Effector CD4-positive, alpha-beta T cell (primary cell): ENCODE measurements at places on chromosomes 4 and X.

GRCh38 chrX:123860983-123861382, 1.1 kb downstream of the XIAP start:
- no peak for DNase-seq

- no peak for DNase-seq
Observed at GRCh38 chr4:94267037-94267436, 59.4 kb downstream of the SMARCAD1 start.

DNA sequence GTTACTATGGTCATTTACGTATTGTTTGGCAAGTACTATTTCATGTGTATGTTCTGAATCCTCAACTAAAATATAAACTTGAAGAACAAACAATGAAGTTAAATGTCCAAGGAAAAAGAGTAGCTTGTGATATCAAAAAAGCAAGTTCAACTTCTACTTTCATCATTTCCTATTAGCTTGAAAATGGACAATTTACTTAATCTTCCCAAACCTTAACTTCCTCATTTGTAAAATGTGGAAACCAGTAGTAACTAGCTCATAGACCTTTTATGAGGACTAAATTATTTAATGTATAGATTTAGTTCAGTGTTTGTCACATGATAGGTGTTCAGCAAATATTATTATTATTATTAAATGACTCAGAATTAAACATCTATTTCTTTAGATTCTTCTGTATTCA, 276.8 kb upstream of the TET2 start:
- no peak for DNase-seq

DNA sequence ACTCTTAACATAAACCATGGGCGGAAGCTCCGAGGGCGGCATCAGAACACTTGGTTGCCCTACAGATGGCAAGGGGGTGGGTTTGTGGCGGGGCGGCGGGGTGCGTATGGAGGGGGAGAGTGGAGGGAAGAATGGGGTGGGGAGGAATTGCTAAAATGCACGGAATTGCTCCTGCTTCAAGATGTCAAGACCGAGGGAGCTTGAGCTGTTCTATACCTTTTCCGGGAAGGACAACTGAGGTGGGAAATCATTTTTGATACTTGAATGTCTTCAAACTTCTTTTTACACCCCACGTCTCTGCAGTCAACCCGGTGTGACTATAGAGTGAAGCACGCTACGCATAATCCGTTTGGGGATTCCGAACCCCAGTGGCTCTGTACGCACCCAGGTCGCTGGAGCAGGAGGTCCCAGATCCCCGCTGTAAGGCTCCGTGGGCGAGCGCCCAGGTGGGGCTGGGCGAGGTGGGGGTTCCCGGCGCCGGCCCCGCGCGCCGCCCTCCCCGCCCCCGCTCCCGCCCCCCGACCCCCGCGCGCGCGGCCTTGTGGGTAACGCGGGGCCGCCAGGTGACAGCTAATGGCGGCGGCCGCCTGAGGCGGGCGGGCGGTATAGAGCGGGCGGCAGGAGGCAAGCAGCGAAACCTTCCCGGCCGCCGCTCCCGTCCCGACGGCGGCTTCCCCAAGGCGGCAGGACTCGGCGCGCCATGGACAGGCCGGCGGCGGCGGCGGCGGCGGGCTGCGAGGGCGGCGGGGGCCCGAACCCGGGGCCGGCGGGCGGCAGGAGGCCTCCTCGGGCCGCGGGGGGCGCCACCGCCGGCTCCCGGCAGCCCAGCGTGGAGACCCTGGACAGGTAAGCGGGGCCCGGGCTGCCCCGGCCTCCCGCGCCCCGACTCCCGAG, at the start of gene MTMR1:
Gene MTMR1, plus strand, starts transcription at position 566 of the 894 bp plus-strand sequence. Its CDS starts 135 bp downstream, at position 701.
- peak; percentile 49 for DNase-seq

DNA sequence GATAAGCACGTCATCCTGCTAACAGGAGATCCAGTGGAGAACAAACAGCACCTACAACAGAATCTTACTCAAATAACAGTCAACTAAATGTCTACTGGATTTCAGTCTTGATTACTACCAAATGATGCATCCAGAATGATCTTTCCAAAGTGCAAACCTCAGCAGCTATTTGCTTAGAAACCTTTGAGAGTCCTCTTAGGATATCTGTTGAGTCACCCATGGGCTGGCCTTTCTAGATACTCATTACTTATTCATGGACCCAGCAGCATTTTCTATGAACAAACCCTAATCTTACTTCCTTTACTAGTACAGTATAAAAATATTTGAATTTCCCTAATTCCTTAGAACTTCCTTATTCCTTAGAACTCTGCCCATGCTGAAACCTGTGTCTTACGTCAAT, 118.5 kb upstream of the PABPC4L start:
- no peak for DNase-seq

- DNase-seq = peak; percentile 72
Observed at GRCh38 chr4:40196724-40197281, at the start of gene RHOH. Gene RHOH, plus strand, starts transcription at chr4:40197031. Its CDS starts 46,356 bp downstream, at chr4:40243387.

DNA sequence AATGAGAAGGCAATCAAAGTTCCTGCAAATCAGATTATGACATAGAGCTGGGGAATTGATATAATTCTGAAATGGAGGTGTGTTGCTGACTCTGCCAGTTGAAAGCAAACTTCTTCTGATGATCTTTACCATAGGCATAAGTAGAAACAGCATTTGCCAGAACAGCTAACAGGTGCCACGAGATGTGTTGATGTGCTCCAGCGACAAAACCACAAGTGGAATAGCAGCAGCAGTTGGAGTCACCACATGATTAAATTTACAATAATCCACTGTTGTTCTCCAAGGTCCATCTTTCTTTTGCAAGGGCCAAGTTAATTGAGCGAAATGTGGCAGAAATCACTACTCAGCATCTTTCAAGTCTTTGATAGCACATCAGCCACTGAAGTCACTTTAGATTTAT, 3.7 kb upstream of the OSTC start:
- no peak for DNase-seq

DNA sequence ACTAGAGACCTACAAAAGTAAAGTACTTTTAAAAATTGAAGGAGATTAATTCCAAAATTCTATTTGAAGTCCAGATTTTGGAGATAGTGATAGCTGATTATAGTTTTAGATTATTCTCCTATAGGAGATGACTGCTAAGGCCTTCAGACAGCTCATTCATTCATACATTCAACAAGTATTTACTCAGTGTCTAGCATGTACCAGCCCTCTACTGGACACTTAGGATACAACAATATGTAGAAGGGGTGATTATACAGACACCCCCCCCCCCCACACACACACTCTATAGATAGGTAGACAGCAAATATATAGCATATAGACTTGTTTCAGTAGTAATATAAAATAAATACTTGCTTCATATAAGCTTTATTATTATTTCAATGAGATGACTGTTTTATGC, 60.4 kb upstream of the TAF9B start:
- no peak for DNase-seq

- DNase-seq = no peak
Observed at GRCh38 chr4:1557221-1557597, 126.9 kb downstream of the FAM53A start.

DNA sequence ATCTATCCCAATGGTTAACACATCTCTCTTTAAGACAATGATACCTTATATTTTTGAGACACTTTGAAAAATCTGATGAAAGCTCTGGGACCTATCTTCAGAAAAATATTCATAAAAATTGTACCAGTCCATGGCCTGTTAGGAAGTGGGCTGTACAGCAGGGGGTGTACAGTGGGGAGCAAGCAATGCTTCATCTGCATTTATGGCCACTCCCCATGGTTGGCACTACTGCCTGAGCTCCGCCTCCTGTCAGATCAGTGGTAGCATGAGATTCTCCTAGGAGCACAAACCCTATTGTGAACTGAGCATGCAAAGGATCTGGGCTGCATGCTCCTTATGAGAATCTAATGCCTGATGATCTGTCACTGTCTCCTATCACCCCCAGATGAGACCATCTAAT, 42.6 kb downstream of the C4orf51 start:
- no peak for DNase-seq

GRCh38 chr4:6104541-6105130, 86.4 kb upstream of the C4orf50 start:
- DNase-seq = no peak

GRCh38 chrX:32532262-32532661, 679.1 kb downstream of the DMD start:
- no peak for DNase-seq

DNA sequence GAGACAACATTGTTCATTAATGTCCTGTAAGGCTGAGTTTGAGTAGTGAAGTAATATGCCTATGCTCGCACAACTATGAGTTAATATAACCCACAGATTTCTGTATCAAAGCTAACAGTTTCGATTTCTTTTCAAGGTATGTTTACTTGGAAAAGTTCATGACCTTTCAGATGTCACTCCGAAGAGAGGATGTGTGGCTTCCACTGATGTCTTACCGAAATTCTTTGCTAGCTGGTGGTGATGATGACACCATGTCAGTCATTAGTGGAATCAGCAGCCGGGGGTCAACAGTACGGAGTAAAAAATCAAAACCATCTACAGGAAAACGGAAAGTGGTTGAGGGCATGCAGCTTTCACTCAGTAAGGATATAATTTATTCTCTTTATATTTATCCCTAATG, 124.9 kb downstream of the STAG2 start:
- peak; percentile 26 for DNase-seq

DNA sequence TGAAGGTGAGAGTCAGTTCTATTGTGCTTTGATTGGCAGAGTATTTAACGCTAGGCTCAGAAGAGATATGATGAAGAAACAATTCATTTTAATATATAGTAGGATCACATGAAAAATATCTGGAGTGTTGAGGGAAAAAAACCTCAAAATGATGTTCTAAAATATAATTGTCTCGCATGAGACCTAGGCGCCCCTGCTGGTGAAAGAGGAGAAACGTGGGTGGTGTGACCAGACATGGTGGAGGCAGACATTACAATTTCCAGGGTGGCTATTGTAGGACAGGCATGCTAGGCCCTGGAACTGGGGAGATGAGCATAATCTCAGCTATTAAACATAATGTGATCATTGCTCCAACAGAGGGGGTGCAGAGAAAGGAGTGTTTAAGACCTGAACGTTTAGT, 210.0 kb downstream of the HS3ST1 start:
- no peak for DNase-seq

DNA sequence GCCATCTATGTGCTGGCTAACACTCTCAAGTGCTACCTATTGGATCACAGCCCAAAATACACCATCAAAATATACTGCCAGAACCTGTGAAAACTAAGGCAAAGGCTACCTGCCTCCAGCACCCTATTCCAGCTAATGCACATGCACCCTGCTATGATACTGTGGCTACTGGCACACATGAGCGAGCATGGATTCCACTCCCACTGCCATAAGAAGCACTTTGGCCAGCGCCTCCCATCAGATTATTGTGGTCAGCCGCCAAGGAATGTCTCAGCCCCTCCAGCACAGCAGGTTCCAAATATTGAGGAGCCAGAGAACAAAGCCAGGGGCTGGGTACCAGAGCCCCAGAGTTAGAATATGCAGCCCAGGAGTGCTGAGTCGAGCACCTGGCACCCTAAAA, 32.5 kb upstream of the TMPRSS11F start:
- DNase-seq = no peak

DNA sequence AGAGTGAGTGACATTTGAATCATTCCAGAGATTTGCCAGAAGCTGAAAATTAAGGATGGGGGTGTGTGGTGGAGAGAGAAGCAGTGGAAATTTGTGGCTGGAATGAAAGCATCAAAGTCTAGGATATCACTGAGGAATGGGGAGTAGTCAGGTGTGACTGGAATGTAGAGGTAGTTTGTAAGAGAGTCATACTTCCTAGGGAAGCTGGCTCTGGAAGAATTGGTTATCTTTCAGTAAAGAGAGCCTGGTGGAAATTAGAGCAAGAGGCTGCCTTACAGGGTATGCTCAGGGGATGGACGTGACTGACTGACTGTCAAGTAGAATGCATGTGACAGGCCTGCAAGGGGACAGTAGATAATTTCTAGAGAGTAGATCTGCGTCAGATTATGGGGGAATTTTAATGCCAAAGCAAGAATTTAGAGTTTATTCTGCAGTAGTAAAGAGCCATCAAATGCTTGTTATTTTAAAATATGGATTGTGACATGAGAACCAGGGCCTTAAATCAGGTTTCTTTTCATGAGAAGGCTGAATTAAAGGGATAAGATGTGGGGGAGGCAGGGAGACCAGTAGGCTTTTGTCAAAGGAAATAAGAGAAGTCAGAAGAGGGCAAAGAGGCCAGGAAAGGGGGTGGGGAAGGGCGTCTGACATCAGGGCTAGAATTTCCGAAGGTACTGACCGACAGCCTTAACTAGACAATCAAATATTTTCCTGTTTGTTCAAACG, 109.9 kb downstream of the AFF1 start:
- DNase-seq = no peak
